ENCODE measurements at places on chromosomes 2 and 18.

DNA sequence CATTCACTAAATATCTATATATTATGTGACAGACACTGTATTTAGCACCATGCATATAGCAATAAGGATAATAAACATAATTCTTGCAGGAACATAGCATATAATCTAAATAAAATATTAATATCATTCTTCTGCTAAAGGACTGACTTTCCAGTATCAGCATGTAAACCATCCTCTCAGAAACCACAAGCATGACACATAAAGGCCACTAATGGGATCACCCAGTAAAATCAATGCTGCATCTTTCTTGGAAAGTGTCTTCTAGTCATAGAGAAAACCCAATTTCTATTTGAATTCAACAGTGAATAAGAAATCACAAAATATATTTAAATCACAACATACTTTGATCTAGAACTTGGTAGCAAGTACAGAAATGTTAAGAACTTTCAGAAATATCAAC lies 5.8 kb upstream of the LRP1B start:
- no peak for DNase-seq

DNA sequence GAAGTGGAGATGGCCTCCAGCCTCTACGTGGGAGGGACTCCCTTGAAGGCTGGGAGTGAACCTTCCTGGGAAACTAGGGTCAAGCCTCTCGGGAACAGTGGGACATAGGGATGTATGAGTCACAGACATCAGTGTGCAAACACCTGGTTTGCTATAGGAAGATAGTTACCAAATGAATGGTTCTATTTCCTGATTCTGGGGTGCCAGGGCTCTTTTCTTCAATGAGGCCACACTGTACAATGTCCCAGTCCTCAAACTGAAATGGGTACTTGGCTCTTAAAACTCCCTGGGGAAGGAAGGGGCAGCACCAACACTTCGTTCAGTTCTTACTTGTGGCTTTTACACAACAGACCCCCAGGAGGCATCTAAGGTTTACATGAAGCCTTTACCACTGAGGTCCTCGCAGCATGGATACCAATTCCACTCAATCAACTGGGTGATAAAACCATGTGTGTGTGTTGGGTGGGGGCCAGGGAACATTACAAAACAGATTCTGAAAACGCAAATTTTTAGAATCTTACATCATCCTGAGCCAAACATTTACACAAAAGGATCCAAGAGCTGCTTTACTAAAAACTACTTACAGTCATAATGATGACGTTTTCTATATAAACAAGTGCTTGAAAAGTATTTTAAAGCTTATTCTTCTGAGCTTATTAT lies 10.4 kb downstream of the ERFE start:
- DNase-seq, result no peak

DNA sequence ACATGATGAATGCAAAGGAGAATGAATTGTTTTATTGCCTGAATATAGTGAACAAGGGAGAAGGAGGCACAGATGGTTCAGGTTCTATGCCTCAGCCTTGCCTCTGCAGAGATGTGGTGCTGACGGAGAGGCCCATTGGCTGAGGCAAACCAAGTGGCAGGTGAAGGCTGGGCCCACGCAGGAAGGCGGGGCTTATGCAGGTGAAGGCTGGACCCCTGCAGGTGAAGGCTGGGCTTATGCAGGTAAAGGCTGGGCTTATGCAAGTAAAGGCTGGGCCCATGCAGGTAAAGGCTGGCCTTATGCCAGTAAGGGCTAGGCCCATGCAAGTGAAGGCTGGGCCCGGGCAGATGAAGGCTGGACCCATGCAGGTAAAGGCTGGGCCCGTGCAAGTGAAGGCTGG lies 414.7 kb downstream of the LRATD1 start:
- no peak for DNase-seq

- no peak for DNase-seq
These were observed 65.6 kb downstream of the ATP8B1 start for GRCh38 chr18:57737400-57738060.

Measured in cortex of kidney (tissue), 1 donor.